Activated naive CD8-positive, alpha-beta T cell treated with anti-CD3 and anti-CD28 coated beads for 36 hours (primary cell): ENCODE measurements at places on chromosomes 16 and 17.

DNA sequence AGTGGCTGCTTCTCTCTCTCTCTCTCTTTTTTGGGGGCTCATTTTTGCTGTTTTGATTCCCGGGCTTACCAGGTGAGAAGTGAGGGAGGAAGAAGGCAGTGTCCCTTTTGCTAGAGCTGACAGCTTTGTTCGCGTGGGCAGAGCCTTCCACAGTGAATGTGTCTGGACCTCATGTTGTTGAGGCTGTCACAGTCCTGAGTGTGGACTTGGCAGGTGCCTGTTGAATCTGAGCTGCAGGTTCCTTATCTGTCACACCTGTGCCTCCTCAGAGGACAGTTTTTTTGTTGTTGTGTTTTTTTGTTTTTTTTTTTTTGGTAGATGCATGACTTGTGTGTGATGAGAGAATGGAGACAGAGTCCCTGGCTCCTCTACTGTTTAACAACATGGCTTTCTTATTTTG is 7.7 kb upstream of the TMEM235 start:
- no peak for DNase-seq

GRCh38 chr17:75941442-75941819 is 589 bp upstream of the FBF1 start:
- no peak for DNase-seq

DNA sequence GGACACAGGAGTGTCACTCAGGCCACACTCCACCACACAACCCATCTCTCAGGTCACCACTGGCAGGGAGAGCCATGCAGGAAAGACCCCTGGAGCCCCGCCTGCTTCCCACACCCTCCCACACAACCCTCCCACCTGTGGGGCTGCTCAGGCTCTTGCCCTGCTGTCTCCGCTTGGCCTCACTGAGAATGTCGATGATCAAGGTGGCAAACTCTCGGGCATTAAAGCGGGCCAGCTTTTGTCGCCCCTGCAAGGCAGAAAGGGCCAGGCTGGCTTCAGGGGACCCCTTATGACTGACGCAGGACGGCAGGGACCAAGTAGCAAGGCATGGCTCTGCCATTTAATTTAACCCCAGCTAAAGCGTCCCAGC is 8.5 kb downstream of the TP53I13 start:
- no peak for DNase-seq

DNA sequence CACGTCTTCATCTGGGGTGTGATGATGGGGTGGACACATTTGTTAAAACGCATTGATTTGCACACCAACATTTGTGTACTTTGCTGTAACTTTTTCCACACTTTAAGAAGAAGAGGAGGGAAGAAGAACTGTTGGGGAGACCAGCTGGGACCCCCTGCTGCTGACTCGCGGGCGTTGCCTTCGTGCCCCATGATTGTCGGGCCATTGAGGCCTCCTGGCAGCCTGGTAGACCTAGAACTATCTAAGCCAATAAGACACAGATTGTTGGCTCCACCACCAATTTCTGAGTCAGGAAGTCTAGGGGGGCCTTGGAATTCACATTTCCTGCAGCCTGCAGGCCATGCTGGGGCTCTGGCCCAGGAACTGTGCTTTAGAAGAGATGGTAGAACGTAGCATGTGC is 105.5 kb downstream of the TNFRSF13B start:
- DNase-seq, result no peak

DNA sequence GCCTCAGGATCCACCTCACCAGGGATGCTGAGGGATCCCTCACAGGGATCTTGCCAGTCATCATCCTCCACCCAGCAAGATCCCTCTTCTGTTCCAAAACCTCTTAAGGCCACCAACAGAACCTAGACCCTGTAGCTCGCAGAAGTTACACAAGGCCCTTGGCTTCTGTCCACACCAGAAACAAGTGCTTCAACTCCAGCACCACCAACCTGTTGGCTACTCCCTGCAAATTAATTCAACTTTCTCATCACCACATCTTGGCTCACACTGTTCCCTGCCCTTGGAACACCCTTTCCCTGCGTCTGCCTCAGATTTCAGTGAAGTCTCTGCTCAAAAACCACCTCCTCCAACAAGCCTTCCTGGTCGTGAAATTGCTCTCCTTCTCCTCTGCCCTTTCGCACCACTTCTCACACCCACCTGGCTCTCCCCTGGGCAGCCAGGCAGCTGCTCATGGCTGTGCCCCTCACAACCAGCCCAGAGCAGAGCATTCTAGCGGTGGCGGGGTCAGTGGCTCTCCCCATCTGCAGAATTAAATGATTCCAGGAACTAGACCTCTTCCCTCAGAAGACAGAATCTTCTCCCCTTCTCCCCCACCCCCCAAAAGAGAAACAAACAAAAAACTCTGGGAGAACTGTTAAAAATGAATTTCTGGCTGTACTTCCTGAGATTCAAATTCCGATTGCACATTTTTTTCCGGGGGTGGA is 1.8 kb downstream of the PLLP start:
- DNase-seq, result no peak

DNA sequence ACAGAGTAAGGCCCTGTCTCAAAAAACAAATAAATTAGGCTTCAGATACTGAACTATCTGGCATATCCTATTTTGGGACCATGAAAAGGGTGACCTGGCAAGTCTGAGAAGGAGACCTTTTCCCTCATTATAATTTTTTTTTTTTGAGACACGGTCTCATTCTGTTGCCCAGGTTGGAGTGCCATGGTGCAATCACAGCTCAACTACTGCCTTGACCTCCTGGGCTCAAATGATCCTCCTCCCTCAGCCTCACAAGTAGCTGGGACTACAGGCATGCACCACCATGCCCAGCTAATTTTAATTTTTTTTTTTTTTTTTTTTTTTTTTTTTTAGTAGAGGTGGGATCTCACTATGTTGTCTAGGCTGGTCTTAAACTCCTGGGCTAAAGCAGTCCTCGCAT is 37.3 kb downstream of the PLCG2 start:
- DNase-seq, result no peak

DNA sequence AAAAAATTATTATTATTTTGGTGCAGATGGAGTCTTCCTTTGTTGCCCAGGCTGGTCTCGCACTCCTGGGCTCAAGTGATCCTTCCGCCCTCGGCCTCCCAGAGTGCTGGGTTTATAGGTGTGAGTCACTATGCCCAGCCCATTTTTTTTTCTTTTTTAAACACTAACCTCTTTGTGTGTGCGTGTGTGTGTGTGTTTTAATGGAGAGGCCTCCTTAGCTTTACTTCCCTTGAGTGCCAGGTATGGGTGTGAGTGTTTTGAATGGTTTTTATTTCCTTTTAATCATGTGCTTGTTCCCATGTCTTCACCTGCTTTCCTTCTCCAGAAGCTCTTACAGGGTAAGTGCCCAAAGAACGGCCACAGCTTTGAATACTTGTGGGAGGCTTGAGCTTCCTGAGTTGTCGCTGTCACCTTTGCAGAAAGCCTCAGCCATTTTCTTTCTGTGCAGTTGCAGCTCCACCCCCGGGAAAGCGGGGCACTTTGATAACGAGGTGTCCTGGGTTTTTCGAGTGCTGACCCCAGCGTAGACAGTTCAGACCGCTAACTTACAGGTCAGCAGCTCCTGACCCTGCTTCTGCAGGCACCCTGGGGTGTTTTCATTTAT is 22.6 kb downstream of the AKAP1 start:
- DNase-seq, result no peak

DNA sequence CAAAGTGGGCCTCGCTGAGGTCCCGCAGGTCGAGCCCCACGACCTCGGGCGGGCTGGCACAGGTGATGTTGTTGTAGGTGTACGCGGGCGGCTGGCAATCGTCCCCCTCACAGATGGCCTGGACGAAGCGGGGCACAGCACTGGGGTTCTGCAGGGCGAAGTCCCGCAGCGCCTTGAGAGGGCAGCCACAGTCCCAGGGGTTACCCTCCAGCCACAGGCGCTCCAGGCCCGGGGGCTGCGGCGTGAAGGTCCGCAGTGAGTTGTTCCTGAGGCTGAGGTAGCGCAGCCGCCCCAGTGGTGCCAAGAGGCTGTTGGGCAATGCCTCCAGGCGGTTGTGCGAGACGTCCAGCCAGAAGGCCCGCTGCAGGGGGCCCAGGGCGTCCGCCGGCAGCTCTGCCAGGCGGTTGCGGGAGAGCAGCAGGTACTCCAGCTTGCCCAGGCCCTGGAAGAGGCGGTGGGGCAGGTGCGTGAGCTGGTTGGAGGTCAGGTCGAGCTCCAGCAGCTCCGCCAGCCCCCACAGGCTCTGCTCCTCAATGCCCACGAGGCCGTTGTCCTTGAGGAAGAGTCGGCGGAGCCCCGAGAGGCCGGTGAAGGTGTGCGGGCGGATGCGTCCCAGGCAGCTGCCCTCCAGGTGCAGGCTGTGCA is 2.8 kb downstream of the IGFALS start:
- DNase-seq, result no peak

- DNase-seq, result no peak
Measured at GRCh38 chr16:892536-893255, 78.1 kb downstream of the LMF1 start.

- DNase-seq, result no peak
Measured at GRCh38 chr17:63991611-63992010, 6.5 kb upstream of the PRR29 start.

- DNase-seq, result no peak
Measured at GRCh38 chr17:2138761-2139160, 83.9 kb downstream of the HIC1 start.

DNA sequence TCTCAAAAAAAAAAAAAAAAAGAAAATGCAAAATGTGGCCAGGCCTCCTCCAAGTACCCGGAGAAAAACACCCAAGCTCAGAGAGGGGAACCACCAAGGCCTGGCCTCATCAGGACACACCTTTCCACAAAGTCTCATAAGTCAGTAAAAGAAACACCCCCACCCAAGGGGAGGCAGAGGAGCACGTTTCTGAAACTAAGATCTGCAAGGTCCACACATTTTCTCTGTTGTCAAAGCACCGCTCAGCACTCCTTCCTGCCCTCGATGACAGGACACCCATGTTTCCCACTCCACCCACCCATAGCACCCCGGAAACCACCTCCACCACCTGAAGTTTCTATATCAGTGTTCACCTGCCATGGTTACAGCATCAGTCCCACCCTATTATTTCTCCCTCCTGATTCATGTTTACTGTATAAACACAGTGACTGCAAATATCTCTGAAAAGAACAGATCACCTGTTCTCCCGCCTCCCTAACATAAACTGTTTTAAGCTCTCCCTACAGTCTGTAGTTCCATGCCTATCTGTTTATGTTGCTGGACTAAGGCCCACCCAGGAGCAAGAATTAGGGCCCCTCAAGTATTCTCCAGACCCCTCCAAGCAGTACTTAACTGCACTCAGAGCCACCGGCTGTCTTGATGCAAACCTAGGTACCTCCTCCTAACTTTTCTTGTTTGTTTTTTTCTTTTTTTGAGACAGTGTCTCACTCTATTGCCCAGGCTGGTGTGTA is 2.0 kb downstream of the CORO7 start:
- DNase-seq, result peak; percentile 85

- no peak for DNase-seq
Measured at GRCh38 chr17:57849163-57849873, 526 bp downstream of the MRPS23 start.

DNA sequence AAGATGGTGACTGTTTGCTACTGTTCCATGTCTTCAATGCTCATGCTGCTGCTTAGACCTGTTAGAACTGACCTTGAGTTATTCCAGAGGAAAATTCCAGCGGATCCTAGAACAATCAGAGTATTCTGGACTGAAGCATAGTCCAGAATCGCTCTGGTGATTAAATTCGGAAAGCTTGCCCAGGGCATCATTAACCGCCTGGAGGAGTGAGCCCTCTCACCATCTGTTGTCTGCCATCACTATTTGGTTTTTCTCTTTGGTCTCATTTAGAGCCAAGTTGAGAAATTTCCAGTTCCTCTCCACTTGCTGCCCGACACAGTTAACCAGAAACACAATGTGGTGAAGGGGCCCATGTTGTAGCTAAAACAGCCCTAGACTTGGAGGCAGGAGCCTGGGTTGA is 104.1 kb downstream of the BMERB1 start:
- DNase-seq, result no peak

GRCh38 chr17:29570521-29570920 is 2.0 kb downstream of the TP53I13 start:
- no peak for DNase-seq

- no peak for DNase-seq
Measured at GRCh38 chr16:23015580-23015979, 133.7 kb downstream of the USP31 start.
